ENCODE measurements at places on chromosomes 7 and 10. TPM values are rescaled to one million over a fixed set of nuclear protein-coding genes. Genes with fewer than 3 reads are reported as not detected.

Gene BMPER
- 6.9 TPM for total RNA-seq

Gene GRM3
- total RNA-seq, result 0.11 TPM

Gene GPC2
- total RNA-seq, result 2.1 TPM

Gene NME8
- total RNA-seq, result not detected

Gene KLF14
- total RNA-seq, result 0.30 TPM

Gene GDF2
- not detected for total RNA-seq

Gene UCN3
- total RNA-seq, result not detected

Gene NKX6-2
- not detected for total RNA-seq

DNA sequence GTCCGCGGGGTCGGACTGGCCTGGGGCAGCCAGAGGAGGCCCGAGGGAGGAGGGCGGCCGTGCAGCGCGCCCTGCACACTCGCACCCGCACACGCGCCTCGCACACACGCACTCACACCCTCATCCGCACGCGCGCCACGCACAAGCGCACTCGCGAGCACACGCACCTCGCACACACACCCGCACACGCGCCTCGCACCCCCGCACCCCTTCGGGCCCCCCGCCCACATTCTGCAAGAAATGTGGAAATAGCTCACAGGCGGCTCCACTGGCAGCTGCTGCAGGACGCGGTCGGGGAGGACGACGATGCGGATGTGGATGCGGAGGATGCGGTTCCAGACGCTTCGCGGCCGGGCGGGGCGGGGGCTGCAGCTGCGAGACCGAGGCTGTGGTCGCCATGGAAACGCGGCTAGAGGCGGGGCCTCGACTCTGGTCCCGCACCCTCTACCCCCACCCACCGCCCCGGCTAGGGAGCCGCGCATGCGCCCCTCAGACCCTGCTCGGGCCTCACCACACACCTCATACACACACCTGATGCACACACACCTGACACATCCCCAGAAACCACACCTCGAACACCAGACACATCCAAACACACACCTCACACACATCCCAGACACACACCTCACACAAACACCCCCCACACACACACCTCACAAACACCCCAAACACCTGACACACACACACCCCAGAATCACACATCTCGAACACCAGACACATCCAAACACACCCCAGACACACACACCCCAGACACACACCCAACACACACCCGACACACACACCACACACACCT lies at the start of gene CALY:
Gene CALY (minus strand): TSS at position 320 of the 793 bp plus-strand sequence. CDS start 7,907 bp downstream, outside the sequence.
- H3K27me3 ChIP-seq, result peaks cover 6% of the 10 kb centered on the region
- peaks cover 8% of the 10 kb centered on the region for H3K4me1 ChIP-seq
- H3K36me3 ChIP-seq, result no peaks in the 10 kb centered on the region
- DNase-seq, result no peak

DNA sequence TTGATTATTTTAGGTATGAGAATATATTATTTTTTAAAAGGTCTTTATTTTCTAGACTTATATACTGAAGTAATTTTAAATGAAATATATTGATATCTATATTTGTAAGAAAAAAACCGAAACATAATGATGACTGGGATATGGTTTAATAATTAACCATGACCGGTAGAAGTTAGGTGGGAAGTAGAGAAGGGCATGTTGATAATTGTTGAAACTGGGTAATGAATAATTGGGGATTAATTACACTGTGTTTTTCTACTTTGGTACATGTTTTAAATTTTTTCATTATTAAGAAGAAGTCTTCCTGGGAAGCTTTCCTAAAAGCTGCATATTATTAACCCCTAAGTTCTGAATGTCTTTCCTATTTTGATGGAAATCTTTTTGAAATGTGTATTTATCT lies 16.3 kb downstream of the TSPAN12 start:
- H3K36me3 ChIP-seq, result no peaks in the 10 kb centered on the region
- H3K4me3 ChIP-seq, result no peak overlapping the region
- no peaks in the 10 kb centered on the region for H3K27me3 ChIP-seq
- no peaks in the 10 kb centered on the region for H3K4me1 ChIP-seq
- no peak for DNase-seq

GRCh38 chr7:77674878-77675277 lies 21.4 kb upstream of the RSBN1L start:
- H3K4me1 ChIP-seq, result no peaks in the 10 kb centered on the region
- H3K27me3 ChIP-seq, result no peaks in the 10 kb centered on the region
- DNase-seq, result no peak
- no peak overlapping the region for H3K4me3 ChIP-seq

- no peaks in the 10 kb centered on the region for H3K36me3 ChIP-seq
- H3K27ac ChIP-seq, result no peak overlapping the region
- H3K4me3 ChIP-seq, result no peak overlapping the region
- peaks cover 5% of the 10 kb centered on the region for H3K4me1 ChIP-seq
- no peak for DNase-seq
- H3K27me3 ChIP-seq, result no peaks in the 10 kb centered on the region
Observed at GRCh38 chr7:69719717-69720116, 121.4 kb downstream of the AUTS2 start.

DNA sequence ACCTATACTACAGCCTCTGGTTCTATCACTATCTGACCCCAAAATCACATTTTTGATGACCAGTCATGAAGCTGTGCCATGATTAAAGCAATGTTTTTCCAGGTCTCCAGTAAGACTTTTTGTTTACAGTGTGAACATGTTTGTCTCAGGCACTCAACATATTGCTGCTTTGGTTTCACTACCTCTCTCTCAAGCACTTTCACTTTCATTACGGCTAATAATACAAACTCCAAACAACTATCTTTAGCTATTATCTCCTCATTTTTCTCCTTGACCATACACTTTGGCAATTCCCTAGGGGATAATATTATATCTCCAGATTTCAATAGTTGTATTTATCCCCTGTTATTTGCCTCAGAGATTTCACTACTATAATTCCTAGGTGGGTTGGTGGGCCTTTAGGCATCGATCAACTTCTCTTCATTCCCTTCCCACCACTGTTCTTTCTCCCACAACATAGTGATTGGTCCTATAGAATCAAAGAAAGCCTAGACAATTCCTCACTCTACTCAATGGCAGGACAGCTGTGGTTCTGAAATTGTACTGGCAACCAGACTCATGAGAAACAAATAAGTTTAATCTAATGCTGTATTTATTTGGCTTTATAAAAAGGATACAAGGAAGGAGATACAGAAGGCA lies 261.4 kb upstream of the ZWINT start:
- H3K36me3 ChIP-seq, result no peaks in the 10 kb centered on the region
- H3K4me1 ChIP-seq, result peaks cover 2% of the 10 kb centered on the region
- no peak overlapping the region for H3K27ac ChIP-seq

DNA sequence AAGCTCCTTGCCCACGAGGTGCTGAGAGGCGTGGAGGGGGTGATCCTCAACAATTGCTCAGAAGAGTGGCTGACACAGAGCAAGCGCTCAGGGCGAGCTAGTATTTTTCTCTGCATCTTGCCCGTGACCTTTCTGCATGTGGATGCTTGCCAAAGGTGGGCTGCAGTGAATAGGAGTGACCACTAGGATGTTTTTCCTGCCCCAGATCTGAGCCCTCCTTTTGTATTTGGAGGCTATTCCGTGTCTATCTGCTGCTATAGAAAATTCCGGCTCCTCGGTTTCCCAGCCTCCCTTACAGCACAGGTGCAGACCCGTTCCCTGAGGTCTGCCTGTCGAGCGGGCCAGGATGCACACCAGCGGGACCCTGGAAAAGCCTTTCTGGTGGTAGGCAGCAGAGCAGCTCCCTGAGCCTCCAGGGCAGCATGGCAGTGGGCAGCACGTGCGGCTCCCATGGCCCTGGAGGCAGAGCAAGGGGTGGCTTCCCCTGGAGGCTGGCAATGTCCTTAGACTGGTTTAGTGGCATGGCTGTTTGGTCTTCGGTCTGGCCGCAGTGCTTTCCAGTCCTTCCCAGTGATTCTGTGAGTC lies 145.1 kb upstream of the PCBD1 start:
- no peak overlapping the region for H3K27ac ChIP-seq
- no peaks in the 10 kb centered on the region for H3K36me3 ChIP-seq
- H3K4me1 ChIP-seq, result no peaks in the 10 kb centered on the region

- H3K4me3 ChIP-seq, result no peak overlapping the region
- H3K4me1 ChIP-seq, result no peaks in the 10 kb centered on the region
- H3K36me3 ChIP-seq, result no peaks in the 10 kb centered on the region
Observed at GRCh38 chr7:23955145-23955544, 245.1 kb downstream of the STK31 start.

DNA sequence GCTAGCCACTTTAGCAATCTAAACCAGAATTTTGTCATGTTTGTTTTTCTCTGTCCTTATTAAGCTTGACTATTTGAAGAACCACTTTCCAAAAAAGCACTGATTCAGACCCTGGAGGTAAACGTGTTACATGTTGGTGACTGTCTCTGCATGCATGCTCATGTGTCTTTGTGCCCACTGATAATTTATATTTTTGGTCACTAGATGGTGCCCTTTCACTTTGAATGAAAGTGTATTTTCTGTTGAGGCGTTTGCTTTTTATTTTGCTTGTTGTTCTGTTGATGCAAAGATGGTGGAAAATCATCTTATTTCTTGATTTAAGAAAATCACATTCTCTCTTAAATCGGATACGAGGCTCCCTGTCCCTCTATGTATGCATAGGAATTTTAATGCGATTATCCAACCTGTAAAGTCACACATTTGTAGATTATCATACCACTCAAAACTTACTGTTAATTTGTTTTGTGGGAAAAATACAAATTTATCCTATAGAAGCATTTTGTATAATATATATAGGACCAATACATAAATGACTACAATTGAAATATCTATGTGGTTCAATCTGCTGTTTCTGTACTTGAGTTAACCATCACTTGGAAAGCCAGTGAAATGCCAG lies 269.3 kb downstream of the BICC1 start:
- DNase-seq, result no peak
- H3K4me1 ChIP-seq, result peaks cover 8% of the 10 kb centered on the region
- H3K27ac ChIP-seq, result no peak overlapping the region
- no peaks in the 10 kb centered on the region for H3K36me3 ChIP-seq
- no peak overlapping the region for H3K4me3 ChIP-seq

- no peaks in the 10 kb centered on the region for H3K27me3 ChIP-seq
- no peak for DNase-seq
- H3K4me1 ChIP-seq, result no peaks in the 10 kb centered on the region
- no peak overlapping the region for H3K27ac ChIP-seq
Observed at GRCh38 chr7:120825576-120825975, 32.4 kb downstream of the TSPAN12 start.

DNA sequence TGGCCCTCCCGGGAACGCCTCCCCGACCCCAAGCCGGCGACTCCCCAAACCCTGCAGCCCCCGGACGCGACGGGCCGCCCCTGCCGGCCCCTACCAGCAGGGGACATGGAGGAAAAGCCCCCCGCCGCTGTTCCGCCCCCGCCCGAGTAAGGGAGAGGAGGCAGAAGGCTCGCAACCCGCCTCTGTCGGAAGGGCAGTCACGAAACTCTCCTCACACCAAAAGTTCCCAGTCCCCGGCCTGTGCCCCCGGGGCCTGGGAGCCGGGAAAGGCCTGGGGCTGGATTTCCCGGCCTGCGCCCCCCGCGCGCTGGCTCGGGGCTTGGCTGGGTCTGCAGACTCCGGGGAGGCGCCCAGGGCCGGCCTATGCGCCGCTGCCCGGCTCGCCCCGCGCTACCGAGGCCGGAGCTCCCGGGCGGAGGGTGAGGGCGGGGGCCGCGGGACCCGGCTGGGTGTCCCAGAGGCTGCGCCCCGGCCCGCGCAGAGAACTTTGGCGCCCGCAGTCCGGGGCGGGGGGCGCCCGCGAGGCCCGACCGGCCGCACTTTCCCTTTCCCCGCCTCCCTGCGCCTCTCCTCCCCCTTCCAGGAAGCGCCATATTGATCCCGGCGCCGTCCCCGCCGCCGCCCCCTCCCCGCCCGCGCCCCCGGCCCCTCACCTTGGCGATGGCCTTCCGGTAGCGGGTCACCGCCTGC lies 728 bp downstream of the PARD3 start:
- H3K27me3 ChIP-seq, result no peaks in the 10 kb centered on the region
- H3K4me3 ChIP-seq, result peak overlapping the region; percentile 67
- DNase-seq, result peak; percentile 79
- H3K27ac ChIP-seq, result peak overlapping the region; percentile 97
- peaks cover 15% of the 10 kb centered on the region for H3K4me1 ChIP-seq

DNA sequence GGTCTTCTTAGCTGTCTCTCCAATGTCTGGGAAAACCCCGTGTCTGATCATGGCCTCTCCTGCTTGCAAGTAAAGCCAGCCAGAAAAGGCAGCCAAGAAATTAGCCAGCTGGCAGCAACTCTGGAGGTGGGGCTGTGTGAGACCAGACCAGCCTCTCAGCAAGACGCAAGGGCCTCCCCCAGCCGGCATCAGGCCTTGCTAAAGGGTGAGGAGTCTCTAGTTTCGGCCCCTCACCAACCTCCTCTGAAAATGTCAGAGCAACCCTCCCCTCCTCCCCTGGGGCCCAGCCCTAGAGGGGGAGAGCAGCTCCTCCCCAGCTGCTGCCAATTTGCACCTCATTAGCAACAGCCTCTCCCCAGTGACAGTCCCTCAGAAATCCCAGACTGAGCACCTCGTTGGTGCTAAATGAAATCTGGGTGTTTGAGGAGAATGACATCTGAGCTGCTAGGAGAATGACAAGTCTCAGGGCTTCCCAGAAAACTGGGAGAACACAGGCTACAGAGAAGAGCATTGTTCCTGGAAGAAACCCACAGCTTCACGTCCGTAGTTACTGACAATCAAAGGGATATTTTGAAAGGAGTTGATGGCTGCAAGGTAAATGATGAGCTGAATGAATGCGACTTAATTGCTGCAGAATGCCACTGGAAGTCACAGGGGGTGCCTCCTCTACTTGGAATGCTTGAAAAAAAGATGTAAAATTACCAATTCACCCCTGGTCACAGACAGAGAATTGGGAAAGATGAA lies 25.9 kb downstream of the DGKI start:
- no peaks in the 10 kb centered on the region for H3K4me1 ChIP-seq
- no peak overlapping the region for H3K4me3 ChIP-seq
- H3K27me3 ChIP-seq, result no peaks in the 10 kb centered on the region
- H3K36me3 ChIP-seq, result no peaks in the 10 kb centered on the region
- H3K27ac ChIP-seq, result no peak overlapping the region

- H3K4me3 ChIP-seq, result no peak overlapping the region
- no peaks in the 10 kb centered on the region for H3K36me3 ChIP-seq
- DNase-seq, result no peak
- no peak overlapping the region for H3K27ac ChIP-seq
Observed at GRCh38 chr10:105017691-105018090, 376.6 kb downstream of the SORCS3 start.

GRCh38 chr7:129401228-129401966 lies 32.8 kb upstream of the STRIP2 start:
- H3K27ac ChIP-seq, result no peak overlapping the region
- no peaks in the 10 kb centered on the region for H3K36me3 ChIP-seq
- no peak overlapping the region for H3K4me3 ChIP-seq
- no peaks in the 10 kb centered on the region for H3K4me1 ChIP-seq

DNA sequence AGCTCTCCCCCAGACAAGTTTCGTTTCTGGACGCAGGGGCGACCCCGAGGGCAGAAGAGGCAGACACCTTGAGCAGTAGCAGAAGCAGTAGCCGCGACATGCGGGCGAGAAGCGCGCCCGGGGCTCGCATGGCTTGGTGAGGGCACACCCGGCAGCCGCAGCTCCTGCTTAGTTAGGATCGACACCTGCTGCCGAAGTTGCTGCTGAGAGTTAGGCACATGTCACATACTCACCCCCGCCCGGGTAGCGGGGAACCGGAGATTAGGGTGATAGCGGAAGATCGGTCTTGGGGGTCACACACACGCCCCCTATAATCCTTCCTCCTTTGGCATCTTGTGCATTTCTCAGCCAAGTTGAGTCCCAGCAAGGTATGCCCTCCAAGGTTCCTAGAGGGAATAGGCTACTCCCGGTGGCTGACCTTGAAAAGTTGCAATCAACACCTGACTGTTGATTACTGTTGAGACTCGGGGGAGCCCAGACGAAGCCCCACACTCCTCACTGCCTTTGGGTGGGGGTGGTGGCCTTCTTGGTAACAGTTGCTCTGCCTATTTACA lies 668 bp downstream of the GPR37 start:
- H3K27ac ChIP-seq, result no peak overlapping the region
- peak overlapping the region; percentile 34 for H3K4me3 ChIP-seq
- no peaks in the 10 kb centered on the region for H3K27me3 ChIP-seq
- DNase-seq, result no peak
- no peaks in the 10 kb centered on the region for H3K4me1 ChIP-seq

Measured in ovary (tissue), 10 donors.